ENCODE measurements at places on chromosomes 7 and 10. TPM values are rescaled to one million over a fixed set of nuclear protein-coding genes. Genes with fewer than 3 reads are reported as not detected.

UNCX gene
- total RNA-seq = not detected

CYP2C19 gene
- total RNA-seq = not detected

SPDYE11 gene
- 0.13 TPM for total RNA-seq

SVIL gene
- 125 TPM for total RNA-seq

PDCD4 gene
- total RNA-seq = 50.4 TPM

PNLIPRP1 gene
- not detected for total RNA-seq

C10orf53 gene
- total RNA-seq = not detected

ERVW-1 gene
- total RNA-seq = not detected

ZNF239 gene
- total RNA-seq = 0.90 TPM

FOXI2 gene
- not detected for total RNA-seq

PALD1 gene
- 166 TPM for total RNA-seq

HMX3 gene
- total RNA-seq = not detected

HSPB1 gene
- 581 TPM for total RNA-seq

Measured in endothelial cell (in vitro differentiated cells).